ENCODE measurements at places on chromosomes 4 and X.

DNA sequence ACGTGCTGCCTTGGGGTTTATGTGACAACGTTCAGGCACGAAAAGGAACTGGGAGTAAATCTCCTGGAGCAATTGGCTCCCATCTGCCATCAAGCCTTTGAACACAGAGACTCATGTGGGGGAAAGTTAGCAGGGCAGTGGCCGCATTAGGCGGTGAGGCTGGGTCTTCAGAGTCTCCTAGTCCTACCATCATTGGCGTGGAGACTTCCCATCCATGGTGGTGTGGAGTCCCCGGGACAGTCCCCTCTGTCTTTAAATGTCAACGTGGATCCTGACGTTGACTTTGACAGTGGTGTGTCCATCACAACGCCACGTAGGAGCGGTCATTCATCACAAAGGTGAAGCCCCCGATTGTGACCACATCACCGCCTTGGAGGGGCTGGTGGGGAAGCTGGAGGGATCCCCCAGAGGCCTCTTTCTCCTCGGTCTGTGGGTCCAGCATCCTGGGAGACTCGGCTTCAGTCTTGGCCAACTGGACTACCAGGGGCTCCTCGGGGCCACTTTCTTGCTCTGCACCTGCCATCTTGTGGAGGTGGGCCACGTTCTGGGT is 21.8 kb downstream of the CRLF2 start:
- no peak for DNase-seq

GRCh38 chr4:138796761-138797160 is 218.8 kb upstream of the NOCT start:
- DNase-seq, result no peak

GRCh38 chr4:70788733-70789132 is 51.0 kb downstream of the GRSF1 start:
- DNase-seq, result no peak

GRCh38 chrX:50606300-50606950 is 135.8 kb upstream of the DGKK start:
- DNase-seq, result no peak

- no peak for DNase-seq
These were observed 64.1 kb upstream of the CBR4 start for GRCh38 chr4:169074117-169074516.

DNA sequence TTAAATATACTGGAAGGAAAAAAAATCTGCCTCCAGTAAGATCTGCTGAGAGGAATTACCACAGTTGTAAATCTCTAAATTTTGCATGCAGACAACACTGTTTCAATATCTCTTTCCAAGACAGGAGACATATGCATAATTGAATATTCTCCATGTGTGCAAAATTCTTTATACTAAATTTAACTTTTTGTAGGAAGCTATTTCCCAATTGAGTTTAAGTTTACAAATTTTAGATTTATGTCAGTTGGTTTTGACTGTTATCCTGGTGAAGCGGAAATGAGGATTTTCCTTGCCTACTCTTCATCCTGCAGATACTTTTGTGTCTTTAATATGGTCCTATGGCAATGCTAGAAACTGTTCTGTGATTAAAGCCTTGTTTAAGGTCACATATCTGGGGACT is 1352.9 kb downstream of the FSTL5 start:
- no peak for DNase-seq

Data from GF-D8 (cell line).